Non-pigmented ciliary epithelial cell (primary cell): ENCODE measurements at places on chromosomes 2 and 18.

- DNase-seq: no peak
Observed at GRCh38 chr2:21014364-21015280, 29.3 kb downstream of the APOB start.

GRCh38 chr2:215145611-215146010, 7.2 kb upstream of the ABCA12 start:
- DNase-seq: no peak

DNA sequence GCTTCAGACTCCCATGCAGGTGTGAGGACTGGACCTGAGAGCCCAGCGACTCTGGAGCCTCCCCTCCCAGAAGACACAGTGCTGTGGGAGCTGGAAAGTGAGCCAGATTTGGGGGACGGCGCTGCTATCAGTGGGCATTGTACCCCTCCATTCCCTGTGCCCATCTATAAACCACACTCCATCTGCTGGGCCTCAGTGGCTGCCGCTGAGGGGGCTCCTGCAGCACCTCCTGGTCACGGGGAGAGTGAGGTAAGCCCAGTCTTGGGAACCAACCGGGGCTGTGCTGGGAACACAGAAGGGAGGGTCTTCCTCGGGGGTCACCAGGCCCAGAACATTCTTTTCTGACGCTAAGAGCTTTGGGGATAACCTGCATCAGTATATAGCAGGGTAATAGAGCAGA, 9.5 kb downstream of the PSD4 start:
- no peak for DNase-seq

DNA sequence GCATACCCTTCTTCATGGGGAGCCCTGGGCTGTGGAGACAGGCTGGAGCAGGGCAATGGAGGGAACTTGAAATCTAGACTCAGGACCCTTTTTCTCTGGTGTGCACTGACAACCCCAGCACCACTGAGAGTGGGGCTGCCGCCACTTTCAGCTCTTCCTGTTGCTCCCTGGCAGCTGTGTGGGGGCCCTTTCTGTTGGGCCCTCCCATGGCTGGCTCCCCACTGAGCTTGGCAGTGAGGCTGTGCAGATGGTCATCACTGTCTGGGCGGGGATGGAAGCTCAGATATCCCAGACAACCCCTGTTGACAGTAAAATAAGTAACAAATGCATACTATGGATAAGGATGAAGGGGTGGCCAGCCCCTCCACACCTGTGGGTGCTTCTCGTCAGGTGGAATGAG, 6.7 kb downstream of the MYO7B start:
- no peak for DNase-seq

- no peak for DNase-seq
Observed at GRCh38 chr2:223203971-223204929, 152.3 kb downstream of the KCNE4 start.

- DNase-seq: no peak
Observed at GRCh38 chr2:61272421-61273070, 110.6 kb downstream of the C2orf74 start.
